HuH-7 (cell line): ENCODE measurements at places on chromosomes 4 and X.

- no peak for DNase-seq
These were observed 2.2 kb downstream of the IDUA start for GRCh38 chr4:988726-989721.

- peak; percentile 65 for DNase-seq
These were observed 26.5 kb upstream of the XIAP start for GRCh38 chrX:123833387-123833786.

GRCh38 chr4:87317527-87317926 lies 5.2 kb downstream of the HSD17B13 start:
- DNase-seq, result no peak

DNA sequence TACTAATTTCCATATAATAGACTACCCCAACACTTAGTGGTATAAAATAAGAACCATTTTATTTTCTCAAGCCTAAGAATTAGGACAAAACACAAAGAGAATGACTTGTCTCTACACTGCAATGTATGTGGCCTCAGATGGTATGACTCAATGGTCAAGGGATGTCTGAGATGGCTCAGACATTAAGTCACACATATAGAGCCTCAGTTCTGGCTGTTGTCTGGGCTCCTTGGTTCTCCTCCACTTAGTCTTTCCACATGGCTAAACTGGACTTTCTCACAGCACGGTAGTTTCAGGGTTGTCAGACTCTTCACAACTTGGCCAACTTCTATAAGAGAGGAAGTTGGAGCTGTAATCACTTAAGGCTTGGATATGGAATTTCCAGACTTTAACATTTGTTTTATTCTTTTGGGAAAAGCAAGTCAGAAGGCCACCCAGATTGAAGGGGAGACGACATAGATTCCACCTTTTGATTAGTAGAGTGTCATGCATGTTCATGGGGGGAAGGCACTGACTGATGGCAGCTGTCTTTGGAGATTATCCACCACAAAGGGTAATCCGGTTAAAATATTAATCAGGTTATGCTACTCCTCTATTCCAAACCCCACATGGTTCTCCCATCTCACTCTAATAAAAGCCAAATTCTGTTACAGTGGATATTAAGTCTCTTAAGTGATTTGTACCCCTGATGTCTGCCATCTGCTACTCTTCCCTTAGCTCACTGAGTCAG lies 9.4 kb downstream of the IL15 start:
- DNase-seq, result no peak

GRCh38 chr4:138311771-138312535 lies 69.8 kb upstream of the SLC7A11 start:
- no peak for DNase-seq

- no peak for DNase-seq
These were observed 74.3 kb upstream of the KCTD8 start for GRCh38 chr4:44522761-44523445.

DNA sequence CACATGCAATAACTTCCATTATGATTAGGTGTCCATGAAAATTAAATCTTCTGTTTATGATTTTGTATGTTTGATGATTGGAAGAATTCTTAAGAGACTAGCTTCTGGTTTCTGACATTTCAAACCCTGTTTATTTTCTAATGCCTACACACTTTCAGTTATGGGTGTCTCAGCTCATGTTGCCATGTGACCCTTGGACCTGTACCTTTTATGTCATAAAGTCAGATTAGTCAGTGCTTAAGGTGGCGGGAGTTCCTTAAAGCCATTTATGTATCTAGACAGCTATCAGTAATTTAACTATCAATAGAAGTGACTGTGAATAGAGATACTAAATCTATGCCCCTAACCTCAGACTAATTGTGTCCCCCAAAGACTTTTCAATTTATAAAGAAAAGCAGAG lies 155.6 kb downstream of the GBA3 start:
- peak; percentile 22 for DNase-seq

DNA sequence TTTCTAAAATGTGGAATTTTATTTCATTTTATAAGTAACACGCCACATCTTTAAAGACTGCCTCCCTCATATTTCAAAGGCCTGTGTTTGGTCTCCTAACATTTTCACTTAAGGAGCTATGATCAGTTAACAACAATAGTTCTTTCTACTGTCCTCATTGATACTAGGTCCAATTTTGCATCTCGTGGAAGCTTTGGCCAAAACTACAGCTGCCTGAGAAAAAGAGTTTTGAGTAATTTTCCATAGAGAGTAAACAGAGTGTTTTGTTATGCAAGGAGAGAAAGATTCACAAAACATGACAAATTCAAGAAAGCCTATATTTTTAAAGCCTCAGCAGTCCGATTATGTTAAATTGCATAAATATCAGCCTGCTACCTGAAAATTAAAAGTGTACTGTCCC lies 11.4 kb upstream of the PCDH18 start:
- no peak for DNase-seq

DNA sequence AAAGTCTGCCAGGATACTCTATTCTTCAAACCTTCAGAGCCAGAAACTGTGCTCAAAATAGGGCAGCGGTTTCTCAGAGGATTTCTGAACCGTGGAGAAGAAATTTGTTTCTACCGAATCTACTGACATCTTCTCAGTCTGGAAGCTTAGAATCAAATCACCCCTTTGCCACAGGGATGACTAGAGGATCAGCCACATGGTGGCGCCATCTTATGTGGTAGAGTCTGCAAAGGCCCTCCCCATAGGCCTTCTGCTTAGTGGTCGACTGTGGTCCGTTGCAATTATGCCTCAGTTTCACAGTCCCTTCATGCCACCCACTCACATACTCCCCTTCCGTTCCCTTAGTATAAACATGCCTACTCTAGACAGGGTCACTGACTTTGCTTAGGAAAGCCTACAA lies 680.7 kb upstream of the SPANXN1 start:
- no peak for DNase-seq

DNA sequence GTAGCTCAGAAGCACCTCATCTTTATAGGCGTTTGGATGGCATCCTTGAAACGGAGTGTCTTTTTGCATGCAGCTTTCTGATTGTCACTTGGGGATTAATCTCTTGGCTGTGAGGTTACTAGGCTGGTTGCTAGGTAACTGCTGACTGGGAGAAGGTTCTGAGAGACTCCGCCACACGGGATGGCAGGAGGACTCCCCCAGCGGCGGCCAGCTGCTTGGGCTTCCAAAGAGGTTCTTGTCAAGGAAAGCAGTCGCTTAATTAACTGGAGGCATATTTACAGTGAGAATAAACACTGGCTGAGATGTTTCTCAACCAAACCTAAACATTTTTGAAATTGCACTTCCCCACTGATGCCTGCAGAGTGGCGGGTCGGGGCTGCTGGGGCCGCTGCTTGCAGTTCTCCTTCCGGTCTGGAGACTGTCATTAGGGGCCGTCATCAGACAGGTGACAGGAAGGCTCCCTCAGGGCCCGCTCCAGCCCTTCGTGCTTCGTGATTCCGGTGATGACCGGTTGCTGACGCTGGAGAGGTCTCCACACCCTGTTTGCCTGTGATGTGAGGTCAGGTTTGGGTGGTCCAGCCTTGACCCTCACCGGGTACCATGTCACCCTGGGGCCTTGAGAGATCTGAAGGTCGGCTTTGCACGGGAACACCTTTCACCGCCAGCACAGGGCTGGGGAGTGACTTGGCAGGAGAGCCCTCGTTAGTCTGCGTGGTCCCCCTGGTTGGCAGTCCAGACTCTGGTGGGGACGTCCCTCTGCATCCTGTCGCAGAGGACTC lies 9.1 kb downstream of the NSG1 start:
- no peak for DNase-seq

DNA sequence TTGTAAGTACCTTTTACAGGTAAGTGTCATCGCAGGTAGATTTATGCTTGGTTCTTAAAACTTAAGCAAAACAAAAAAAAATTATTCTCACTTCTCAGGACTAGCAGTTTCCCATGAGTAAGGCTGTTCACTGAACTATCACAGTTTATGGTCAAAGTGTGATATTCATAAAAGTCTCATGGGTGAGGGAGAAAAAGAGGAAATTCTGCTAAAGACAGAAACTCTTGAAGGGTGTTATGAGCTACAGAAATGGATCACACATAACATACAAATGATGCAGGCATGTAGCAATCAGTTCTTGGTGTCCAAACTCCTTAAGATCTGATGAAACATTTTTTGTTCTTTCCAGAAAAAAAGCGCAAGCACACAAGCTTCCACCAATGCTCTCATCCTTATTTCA lies 8.5 kb downstream of the RAB9A start:
- no peak for DNase-seq

- no peak for DNase-seq
These were observed 1.7 kb downstream of the PDGFC start for GRCh38 chr4:156969911-156970310.

GRCh38 chrX:120457766-120458180 lies 11.3 kb downstream of the LAMP2 start:
- no peak for DNase-seq

DNA sequence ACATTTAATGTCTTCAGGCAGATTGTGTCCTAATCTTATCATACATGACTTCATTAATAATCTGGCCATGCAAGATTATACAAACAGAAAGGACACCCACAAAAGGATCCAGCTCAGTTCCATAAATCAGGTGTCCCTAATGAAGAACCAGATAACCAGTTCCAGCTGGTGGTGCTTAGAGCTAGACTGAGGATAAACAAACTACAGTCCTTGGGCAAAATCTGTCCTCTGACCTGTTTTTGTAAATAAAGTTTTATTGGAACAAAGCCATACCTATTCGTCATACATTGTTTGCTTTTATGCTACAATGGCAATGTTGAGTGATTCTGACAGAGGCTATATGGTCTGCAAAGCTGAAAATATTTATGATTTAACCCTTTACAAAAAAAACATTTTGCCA lies 199.5 kb downstream of the MID1IP1 start:
- no peak for DNase-seq
